ENCODE measurements at places on chromosomes 1 and 21. TPM values are rescaled to one million over a fixed set of nuclear protein-coding genes. Genes with fewer than 3 reads are reported as not detected.

DNA sequence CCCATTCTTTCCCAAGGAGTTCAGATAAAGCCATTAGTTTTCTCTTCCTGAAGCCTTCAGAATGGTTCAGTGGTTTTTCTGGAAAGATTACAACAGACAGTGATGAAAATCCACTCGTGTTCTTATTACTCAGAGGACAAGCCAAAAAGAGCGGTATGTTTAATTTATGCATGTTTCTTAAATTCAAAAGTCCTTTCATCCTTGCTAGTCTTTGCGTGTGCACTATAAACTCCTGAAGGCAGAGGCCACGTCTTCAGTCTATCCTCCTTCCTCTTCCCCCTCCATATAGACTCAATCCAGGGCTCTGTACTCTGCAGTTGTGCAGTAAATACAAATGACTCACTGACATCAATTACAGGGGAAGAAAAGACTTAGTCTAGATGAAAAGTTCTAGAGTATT, 409.2 kb upstream of the PLXNA2 start:
- DNase-seq, result no peak

- DNase-seq, result no peak
These were observed 3.6 kb downstream of the RGS1 start for GRCh38 chr1:192579010-192579738.

GRCh38 chr1:154557939-154558719, at the start of gene UBE2Q1:
Gene UBE2Q1 (minus strand): TSS chr1:154558662. CDS start chr1:154558553, 109 bp downstream.
- DNase-seq, result peak; percentile 41

- DNase-seq, result no peak
These were observed 3.1 kb downstream of the MORN1 start for GRCh38 chr1:2388004-2388913.

DNA sequence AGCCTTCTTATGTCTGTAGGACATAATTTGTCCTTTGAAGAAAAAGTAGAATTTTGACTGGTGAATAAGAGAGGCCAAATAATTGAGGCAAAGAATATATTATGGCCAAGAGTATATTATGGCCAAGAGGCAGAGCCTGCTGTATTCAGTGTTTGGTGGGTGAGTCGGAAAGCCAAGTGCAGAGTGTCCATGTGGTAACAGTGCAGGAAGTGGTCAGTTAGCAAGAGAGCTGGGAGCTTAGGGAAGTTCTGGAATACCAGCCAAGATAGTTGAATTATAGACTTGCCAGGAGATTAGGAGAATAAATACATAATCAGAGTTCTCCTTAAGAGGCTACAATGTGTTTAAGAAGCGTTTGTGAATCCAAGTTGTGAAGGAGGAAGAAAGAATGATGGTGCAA, 131.5 kb upstream of the LMO4 start:
- DNase-seq, result peak; percentile 39

GRCh38 chr1:238406098-238406860, 515.6 kb upstream of the ZP4 start:
- DNase-seq, result no peak

- DNase-seq, result no peak
These were observed 79.3 kb upstream of the DIRAS3 start for GRCh38 chr1:68129536-68130250.

- DNase-seq, result no peak
These were observed 43.7 kb downstream of the MPZL1 start for GRCh38 chr1:167765496-167765895.

DNA sequence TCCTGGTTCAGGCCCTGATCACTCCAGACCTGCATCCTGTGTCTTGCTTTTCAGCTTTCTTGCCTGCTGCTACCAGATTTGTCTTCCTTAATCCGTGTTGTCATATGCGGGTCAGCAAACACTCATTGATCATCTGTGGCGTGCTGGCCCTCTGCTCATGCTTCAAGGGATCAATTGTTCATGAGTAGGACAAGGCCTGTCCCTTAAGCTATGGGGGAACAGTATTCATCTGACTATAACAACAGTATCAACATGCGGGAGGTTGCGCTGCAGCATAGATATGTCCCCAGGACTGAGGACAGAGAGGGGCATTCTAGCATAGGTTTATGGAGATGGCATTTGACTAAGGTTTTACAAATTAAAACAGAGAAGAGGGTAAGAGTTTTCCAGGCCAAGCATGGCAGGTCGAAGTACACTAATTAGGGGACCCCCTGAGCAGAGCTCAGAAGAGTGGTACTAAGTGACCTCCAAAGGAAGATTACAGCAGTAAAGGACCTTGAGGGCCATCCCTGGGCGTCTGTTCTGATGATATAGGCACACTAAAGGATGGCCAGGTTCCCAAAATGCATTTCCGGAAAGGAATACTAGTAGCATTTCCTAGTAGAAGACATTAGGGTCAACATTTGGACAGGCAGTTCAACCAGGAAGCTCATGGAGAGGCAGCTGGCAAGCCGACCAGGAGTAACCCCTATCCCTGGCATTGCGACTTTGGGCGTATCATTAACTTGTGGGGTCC, 811 bp upstream of the ZNF672 start:
- DNase-seq, result no peak

GRCh38 chr1:54808443-54809207, 7.5 kb upstream of the TTC22 start:
- no peak for DNase-seq

GRCh38 chr1:87712261-87713010, 383.8 kb downstream of the LMO4 start:
- DNase-seq, result no peak

DNA sequence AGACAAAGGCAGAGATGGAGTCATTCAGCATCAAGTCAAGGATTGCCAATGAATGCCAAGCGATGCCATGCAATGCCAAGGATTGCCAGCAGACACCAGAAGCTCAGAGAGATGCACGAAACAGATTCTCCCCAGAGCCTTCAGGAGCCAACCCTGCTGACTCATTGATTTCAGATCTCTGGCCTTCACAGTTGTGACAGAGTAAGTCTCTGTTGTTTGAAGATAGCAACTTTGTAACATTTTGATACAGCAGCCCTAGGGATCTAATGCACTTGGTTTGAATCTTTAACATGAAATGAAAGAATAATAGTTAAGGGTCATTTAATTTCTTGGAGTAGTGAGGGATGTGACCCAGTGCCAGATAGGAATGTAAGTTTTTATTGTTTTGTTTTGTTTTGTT, 287.4 kb upstream of the RUNX1 start:
- DNase-seq, result no peak

GRCh38 chr1:230002164-230002803, 64.8 kb upstream of the GALNT2 start:
- no peak for DNase-seq

- DNase-seq, result no peak
These were observed 262.4 kb downstream of the HHIPL2 start for GRCh38 chr1:222285526-222285925.

GRCh38 chr1:240987928-240988327, 369.1 kb downstream of the RGS7 start:
- DNase-seq, result no peak

DNA sequence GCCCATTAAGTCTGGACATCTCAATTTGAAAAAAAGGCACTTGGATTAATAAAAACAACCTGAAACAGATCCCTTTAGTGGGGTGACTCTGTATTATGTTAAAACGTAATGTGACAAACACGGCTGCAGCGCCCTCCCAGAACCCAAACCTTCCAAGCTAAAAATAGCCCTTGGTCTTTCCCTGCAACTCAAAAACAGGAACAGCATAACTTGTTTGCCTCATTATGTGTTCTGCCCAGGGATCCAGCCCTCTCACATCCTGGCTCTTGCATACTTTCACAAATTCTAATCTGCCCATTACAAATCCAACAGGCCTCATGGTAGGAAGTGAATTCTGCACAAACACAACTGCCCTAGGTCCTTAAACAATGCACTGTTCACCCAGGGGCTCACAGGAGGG, 94.7 kb upstream of the GADD45A start:
- no peak for DNase-seq

- DNase-seq, result no peak
These were observed 25.2 kb upstream of the FOXE3 start for GRCh38 chr1:47390843-47391242.

- DNase-seq, result no peak
These were observed 249.9 kb downstream of the TNR start for GRCh38 chr1:175493321-175494010.

- no peak for DNase-seq
These were observed 26.7 kb downstream of the HLX start for GRCh38 chr1:220905650-220906560.

- no peak for DNase-seq
These were observed 42.9 kb downstream of the HSPG2 start for GRCh38 chr1:21894034-21894881.

DNA sequence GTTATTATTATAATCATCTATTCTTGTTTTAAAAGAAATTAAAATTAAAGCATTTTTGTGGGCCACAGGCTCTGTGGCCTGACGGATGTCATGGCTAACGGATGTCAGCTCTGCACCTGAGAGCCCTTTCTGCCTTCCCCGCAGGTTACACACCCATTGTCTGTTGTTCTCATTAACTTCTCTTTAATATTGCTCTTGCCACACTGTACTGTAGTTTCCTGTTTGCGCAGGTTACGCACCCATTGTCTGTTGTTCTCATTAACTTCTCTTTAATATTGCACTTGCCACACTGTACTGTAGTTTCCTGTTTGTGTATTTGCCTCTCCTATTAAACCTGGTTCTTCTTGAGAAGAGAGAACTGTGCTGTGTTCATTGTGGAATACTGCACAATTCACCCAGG, 294.4 kb upstream of the PLXNA2 start:
- DNase-seq, result no peak

The ZNF593OS gene
- not detected for total RNA-seq

The MMEL1 gene
- total RNA-seq, result not detected

The HSPA6 gene
- total RNA-seq, result 0.29 TPM

The GSTM1 gene
- total RNA-seq, result 5.4 TPM

The PRRX1 gene
- 2.7 TPM for total RNA-seq

The C1orf94 gene
- 0.06 TPM for total RNA-seq

The VANGL1 gene
- 21.8 TPM for total RNA-seq

The NBPF4 gene
- total RNA-seq, result 0.46 TPM

The TRIM58 gene
- 33.5 TPM for total RNA-seq

The LCE3B gene
- not detected for total RNA-seq

The AMY1B gene
- total RNA-seq, result not detected
